Stimulated activated CD4-positive, alpha-beta T cell treated with anti-CD3 and anti-CD28 coated beads, Interleukin-15, amount 100 ng/mL, for 24 hours (primary cell): ENCODE measurements at places on chromosomes 5 and 9.

GRCh38 chr5:143251946-143252345 is 151.5 kb downstream of the NR3C1 start:
- no peak for DNase-seq

- no peak for DNase-seq
Measured at GRCh38 chr9:91032121-91032531, 230.5 kb downstream of the SYK start.

- no peak for DNase-seq
Measured at GRCh38 chr5:41893074-41893851, 10.9 kb upstream of the RIMOC1 start.

DNA sequence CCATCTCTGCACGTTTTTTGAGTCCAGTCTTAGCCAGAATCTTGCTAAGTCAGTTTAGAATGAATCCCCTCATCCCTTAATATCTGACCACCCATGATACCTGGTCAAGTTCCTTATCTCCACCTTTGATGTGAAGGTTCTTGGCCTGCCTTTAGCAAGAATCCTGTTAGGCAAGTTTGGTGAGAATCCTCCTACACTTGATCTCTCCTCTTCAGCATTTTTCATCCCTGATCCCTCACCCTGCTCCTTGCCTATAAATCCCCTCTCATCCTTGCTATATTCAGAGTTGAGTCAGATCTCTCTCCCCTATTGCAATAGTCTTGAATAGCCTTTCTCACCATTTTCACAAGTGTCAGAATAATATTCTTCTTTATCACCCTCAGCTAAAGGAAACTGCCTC is 31.0 kb downstream of the SMIM23 start:
- no peak for DNase-seq

- DNase-seq, result no peak
Measured at GRCh38 chr9:116859763-116860162, 172.7 kb downstream of the TRIM32 start.

DNA sequence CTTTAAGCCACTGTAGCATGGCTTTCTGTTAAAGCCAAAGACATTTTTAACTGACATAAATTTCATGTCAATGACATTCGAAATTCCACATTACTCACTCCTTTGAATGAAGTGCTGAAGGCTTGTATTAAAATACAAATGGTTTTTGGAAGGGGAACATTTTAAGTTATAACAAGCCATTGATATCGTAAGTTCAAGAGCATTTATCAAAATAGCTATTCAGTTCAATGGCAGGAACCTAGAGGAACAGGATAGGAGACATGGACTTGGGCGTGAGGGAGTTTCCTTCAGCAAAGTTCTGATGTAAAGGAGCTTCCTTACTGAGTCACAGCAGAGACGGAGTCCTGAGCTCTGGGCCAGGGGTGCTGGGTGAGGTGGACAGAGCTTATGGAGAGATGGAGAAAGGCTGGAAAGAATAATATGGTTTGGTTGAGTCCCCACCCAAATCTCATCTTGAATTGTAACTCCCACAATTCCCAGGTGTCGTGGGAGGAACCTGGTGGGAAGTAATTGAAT is 631.8 kb downstream of the BNC2 start:
- DNase-seq, result no peak

- no peak for DNase-seq
Measured at GRCh38 chr5:40985501-40985900, 76.2 kb downstream of the C7 start.

- DNase-seq, result no peak
Measured at GRCh38 chr5:153748823-153749222, 258.4 kb downstream of the GRIA1 start.

DNA sequence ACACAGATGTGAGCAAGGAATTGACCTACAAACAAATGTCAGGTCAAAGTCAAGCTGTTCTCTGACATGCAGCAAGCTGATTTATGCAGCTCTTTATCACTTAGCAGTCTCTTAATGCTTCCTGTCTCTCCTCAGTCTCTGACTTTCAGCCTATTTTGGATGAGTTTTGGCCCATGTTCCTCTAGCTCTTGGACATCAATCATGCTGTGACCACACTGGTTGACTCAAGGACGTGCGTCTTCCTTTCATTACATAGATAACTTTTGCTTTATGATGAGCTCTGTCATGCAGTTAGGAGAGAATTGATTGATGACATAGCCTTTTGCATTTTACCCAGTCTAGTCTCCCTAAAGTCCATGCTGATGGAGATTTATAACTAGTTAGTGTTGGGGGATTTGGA is 9.4 kb upstream of the REEP5 start:
- no peak for DNase-seq

- no peak for DNase-seq
Measured at GRCh38 chr5:91111473-91112238, 271.5 kb downstream of the ARRDC3 start.

DNA sequence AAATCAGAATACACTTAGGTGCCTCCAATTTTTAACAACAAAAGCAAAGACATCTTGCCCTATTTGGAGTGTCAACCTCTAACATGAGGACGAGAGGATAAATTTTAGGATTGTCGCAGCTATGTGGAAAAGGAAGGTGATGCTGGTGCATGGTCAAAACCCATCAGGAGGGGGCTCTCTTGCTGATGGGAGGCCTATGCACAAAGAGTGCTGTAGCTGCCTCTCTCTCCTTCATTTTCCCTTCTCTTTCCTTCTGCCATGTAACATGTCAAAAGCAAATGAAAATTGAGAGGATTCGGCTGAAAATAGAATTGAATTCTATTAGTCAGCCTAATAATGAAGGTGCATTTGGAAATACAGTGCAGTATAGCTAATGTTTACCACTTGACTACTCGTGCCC is 578.7 kb upstream of the ZNF462 start:
- no peak for DNase-seq

GRCh38 chr9:134425812-134426211 is 99.6 kb downstream of the RXRA start:
- no peak for DNase-seq

GRCh38 chr9:84620338-84620737 is 49.2 kb upstream of the NTRK2 start:
- DNase-seq, result no peak

DNA sequence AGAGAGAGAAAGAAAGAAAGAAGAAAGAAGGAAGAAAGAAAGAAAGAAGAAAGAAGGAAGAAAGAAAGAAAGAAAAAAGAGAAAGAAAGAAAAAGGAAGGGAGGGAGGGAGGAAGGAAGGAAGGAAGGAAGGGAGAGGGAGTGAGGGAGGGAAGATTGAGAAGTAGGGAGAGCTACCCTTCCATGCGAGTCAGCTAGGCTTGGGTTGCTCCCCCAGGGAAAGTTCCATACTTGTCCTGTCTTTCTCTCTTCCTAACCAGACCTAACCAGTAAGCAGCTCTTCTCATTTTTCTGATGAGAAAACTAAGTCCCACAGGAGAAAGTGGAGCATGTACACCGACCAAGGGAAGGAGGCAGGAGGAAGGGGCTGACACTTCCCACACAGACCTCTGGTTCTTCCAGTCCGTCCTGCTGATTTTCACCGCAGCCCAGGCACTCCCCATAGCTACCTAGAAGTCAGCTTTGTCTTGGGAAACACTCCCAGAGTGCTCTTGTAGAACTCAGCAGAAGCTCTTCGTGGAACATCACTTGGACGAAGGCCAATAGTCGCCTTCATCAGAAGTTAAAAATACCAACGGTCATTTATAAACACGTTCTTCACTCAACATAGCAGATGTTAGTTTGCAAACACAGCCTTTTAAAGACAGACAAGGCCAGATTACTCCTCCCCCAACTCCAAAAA is 29.0 kb upstream of the ENTREP1 start:
- DNase-seq, result no peak

DNA sequence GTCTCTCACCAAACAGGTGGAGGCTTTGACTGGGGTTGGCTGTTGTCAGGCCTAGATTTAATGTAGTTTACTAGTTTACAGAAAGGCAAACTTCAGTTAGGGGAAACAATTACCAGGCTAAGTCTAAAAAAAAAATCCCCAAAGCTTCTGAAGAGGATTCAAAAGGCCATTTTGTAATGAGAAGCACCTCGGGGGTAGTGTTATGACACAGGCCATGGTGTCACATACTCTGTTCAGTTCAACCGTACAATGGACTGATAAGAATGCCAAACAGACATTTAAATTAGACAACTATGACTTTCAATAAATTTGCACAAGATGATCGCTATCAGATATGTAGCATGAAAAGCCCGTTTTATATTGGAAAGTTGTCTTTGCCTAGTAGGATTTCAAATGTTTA is 120.1 kb upstream of the PCA3 start:
- no peak for DNase-seq

GRCh38 chr5:42995360-42995751 is 44.8 kb downstream of the ANXA2R start:
- DNase-seq, result no peak

DNA sequence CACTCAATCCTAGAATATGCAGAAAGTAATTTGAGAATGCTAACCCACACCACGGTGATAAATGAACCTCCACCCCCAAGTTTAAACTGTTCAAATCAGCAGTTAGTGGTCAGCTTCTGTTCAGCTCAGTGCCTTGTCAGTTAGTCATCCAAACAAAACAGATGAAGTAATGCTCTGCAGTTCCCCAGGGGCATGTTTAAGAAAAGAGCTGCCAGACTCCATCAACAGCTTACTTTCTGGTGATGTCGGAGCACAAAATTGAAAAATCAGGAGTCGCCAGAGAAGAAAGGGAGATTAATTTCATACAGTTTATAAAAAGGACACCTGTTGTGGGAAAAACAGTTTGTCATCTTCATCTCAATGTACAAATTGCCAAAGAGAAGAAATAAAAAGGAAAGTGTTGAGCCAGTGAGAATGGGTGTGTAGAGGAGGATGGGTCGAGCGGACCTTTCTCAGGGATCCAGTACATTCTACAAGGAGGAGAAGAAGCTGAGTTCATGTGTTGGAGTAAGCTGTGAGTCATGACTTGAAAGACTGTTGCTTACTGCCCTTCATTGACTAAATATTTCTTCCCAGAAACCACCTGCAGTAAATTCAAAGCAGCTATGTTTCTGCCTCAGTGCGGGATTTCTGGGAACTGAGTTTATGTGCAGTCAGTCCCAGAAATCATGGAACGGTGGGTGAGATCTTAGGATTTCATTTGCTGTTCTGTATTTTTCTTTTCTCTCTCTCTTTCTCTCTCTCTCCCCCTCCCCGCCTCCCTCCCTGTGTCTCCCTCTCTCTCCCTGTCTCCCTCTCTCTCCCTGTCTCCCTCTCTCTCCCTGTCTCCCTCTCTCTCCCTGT is 13.7 kb downstream of the TRIO start:
- DNase-seq, result no peak

- no peak for DNase-seq
Measured at GRCh38 chr5:124659798-124660197, 86.6 kb downstream of the ZNF608 start.

DNA sequence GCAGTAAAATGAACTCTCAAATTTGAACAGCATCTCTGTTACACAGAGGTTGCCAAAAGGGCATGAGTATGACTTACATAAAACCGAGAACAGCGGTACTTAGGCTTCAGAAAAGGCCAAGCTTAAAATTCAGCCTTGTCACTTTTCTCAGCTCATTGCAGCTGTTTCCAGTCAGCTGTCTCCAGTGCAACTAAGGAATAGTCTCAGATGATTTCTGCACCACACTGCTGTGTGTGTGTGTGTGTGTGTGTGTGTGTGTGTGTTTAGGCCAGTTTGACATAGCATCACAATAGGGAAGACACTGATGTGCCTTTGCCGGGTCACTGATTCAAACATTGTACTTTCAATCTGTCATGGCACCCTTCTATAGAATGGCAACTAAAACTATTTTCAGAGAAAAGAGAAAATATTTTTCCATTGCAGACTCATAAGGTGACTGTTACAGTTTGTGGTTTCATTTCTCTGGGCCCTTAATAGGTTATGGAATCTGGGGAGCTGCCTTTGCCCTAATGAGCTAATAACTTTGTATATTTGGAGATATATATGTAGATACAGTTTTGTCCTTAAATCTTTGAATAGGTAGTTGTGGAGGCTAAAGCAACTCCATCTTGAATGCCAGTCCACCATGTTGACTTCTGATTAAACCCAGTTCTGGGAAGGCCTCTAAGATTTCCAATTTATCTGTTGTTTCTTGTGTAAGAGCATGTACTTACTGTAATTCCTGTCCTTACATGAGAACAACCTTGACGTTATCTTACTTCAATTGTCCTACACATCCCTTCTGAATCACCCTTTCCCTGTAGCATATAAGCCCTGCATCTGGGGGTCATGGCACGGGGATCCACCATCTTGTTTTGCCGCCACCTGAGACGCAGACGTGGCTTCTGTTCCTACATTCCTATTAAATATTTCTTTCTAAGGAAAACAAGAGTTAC is 4.5 kb downstream of the LSM11 start:
- DNase-seq, result peak; percentile 24

DNA sequence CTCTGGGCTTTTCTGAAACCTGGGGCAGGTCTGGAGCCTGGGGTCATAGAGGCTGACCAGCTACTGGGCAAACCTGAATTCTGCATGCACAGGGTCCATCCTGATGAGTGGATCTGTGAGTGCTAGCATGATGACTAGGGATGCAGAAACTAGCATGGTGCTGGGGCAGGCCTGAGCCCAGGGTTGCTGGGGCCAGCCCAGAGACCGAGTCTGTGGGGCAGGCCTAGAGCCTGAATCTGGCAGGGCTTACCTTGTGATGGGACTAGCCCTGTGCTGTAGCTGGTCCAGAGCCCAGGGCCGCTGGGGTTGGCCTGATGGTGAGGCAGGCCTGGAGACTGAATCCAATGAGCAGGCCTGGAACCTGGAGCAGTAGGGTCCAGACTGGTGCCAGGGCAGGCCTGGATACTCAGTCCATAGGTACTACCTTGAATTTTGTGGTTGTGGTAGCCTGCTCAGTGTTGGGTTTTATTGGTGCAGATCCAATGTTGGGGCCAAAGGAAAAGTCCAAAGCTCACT is 313.5 kb downstream of the TLR4 start:
- no peak for DNase-seq

- peak; percentile 68 for DNase-seq
Measured at GRCh38 chr5:88833371-88834130, 49.4 kb downstream of the MEF2C start.

GRCh38 chr5:115577329-115577728 is 24.9 kb downstream of the TICAM2 start:
- no peak for DNase-seq

- no peak for DNase-seq
Measured at GRCh38 chr9:23643656-23644258, 182.3 kb downstream of the ELAVL2 start.

GRCh38 chr5:172110921-172111851 is 76.8 kb downstream of the STK10 start:
- peak; percentile 93 for DNase-seq

DNA sequence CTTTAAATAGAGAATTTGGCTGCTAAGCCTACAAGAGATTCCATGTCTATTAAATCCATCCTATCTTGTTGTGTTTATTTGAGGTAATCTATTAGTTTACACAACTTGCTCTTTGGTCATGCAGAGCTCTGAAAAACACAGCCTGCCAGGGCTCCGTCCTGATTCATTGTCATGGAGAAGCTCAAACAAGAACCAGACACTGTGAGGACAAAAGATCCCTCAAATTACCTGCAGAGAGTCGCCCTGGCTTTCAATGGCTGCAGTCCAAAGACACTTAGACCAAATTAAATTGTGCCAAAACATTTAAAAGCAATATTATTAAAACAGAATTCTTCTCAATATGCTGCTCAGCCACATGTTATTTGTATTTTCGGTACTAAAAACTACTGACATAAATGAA is 60.1 kb downstream of the CDH18 start:
- no peak for DNase-seq

GRCh38 chr9:33158843-33159776 is 8.0 kb downstream of the B4GALT1 start:
- peak; percentile 40 for DNase-seq

GRCh38 chr9:110192531-110193261 is 15.3 kb downstream of the C9orf152 start:
- DNase-seq, result no peak

GRCh38 chr5:157718519-157718918 is 12.7 kb upstream of the THG1L start:
- peak; percentile 26 for DNase-seq

- no peak for DNase-seq
Measured at GRCh38 chr5:35138232-35138631, 90.5 kb upstream of the AGXT2 start.
